ENCODE measurements at places on chromosomes 6 and 20. TPM values are rescaled to one million over a fixed set of nuclear protein-coding genes. Genes with fewer than 3 reads are reported as not detected.

DNA sequence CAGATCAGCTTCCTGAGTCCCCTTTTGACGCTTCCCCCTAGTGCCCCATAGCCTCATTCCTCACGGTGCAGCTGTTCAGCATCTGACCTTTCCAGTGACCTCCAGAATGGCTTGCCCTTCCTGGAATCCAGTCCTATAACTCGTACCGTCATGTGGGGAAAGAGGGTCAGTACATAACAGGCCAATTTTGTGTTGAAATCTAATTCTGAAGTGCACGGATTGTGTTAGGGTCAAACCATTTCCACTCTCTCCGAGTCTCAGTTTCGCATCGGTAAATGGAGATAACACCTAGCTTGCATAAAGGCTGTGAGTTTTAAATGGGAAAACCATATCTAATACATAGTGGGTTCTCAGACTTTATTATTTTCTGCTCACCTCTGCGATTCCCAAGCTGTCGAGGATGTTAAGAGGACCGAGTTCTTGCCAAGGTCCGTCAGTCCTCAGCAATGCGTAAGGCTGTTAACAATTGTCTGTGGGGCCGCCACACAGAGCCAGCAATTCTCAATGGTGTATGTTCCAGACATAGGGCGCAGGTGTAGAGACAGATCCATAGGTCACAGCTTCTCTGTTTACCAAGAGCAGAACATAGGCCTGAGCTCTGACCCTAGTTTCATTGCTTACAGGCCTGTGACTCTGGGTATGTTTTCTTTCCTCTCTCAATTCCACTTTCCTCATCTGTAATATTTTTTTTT lies 45.5 kb upstream of the CCR6 start:
- no peak for DNase-seq

The KIZ gene
- total RNA-seq, result 79.4 TPM

The GJA10 gene
- not detected for total RNA-seq

DNA sequence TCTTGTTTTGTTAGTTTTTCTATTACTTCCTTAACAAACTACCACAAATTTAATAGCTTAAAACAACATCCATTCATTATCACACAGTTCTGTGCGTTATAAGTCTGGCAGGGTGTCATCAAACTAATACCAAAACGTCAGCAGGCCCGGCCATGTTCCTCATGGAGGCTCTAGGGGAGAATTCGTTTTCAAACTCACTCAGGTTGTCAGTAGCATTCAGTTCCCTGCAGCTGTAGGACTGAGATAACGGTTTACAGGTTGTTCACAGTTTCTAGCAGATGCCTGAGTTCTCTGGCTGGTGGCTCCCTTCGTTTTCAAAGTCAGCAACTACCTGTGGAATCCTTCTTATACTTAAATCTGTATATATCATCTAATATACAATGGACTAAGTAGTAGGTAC lies 72.5 kb upstream of the PRSS16 start:
- no peak for DNase-seq

- no peak for DNase-seq
Measured at GRCh38 chr20:17369506-17369905, 142.7 kb downstream of the PCSK2 start.

DNA sequence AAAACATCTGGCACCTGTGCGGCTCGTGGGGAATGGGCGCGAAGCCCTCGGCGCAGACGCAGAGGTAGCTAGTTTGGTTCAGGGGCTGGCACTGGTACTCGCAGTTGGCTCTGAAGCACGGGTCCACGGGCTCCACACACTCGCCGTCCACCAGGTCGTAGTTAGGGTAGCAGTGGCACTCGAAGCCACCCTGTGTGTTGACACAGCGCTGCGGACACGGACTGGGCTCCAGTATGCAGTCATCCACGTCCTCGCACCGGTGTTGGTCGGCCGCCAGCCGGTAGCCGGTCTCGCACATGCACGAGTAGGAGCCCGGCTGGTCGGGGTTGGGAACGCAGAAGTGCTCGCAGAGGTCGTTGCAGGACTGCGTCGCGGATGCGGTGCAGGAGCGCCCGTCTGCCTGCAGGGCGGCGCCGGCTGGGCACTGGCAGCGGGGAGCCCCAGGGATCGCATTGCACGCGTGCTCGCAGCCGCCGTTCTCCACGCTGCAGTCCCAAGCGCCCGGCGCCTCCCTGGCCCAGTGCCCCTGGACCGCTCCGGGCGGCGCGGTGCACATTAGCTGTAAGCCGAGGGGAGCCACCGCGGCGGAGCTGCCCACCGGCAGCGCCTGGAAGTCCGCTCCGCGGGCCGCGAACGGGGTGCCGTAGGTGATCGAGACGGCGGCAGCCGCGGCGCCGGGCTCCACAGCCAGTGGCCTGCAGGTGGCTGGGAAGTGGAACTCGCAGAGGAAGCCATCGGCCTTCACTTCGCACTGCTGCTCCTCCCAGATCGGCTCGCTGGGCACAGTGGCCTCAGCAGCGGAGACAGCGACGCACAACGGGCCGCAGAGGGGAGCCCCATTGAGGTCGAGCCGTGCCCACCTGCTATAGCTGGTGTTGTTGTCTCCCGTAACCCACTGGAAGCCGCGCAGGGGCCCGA lies 930 bp downstream of the THBD start:
- peak; percentile 60 for DNase-seq

- no peak for DNase-seq
Measured at GRCh38 chr6:28953039-28953584, 29.3 kb upstream of the TRIM27 start.

- no peak for DNase-seq
Measured at GRCh38 chr6:131819572-131820124, 11.8 kb downstream of the ENPP1 start.

The MRAP2 gene
- 4.7 TPM for total RNA-seq
